AG08396 (cell line): ENCODE measurements at places on chromosomes 7 and 10.

DNA sequence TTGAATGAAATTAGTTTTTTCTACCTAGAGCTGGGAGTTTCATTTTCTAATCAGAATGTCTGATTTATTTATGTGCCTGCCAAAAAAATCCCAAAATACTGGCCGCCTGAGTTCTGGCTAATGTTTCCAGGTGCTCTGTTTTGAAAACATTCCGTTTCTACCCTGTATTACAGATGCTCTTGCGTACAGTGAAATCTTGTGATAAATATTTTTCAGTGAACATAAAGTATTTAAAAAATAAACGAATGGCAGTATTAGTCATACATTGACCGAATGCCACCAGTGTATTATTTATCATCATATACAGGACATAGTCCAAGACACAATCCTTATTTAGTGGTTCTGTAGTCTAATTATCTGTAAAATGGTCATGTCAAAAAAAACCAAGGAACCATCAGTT lies 102.8 kb downstream of the KAT6B start:
- no peak for DNase-seq

GRCh38 chr7:156895024-156895780 lies 2.2 kb upstream of the LMBR1 start:
- no peak for DNase-seq

GRCh38 chr10:52172581-52172980 lies 141.5 kb upstream of the DKK1 start:
- DNase-seq: no peak

DNA sequence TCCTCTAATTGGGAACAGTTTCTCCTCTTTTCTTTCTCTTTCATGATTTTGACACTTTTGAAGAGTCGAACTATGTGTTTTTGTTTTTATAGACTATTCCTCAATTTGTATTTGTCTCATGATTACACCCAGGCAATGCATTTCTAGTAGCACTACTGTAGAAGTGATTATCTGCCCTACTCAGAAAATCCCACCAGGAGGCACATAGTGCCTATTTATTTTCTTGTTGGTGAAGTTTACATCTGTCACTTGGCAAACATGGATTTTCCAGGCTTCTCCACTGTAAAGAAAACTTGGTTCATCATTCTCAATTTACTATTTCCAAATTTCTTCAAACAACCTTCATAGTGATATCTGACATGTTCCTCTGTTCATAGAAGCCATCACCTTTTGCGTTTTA lies 893.9 kb downstream of the CCSER2 start:
- DNase-seq: no peak

DNA sequence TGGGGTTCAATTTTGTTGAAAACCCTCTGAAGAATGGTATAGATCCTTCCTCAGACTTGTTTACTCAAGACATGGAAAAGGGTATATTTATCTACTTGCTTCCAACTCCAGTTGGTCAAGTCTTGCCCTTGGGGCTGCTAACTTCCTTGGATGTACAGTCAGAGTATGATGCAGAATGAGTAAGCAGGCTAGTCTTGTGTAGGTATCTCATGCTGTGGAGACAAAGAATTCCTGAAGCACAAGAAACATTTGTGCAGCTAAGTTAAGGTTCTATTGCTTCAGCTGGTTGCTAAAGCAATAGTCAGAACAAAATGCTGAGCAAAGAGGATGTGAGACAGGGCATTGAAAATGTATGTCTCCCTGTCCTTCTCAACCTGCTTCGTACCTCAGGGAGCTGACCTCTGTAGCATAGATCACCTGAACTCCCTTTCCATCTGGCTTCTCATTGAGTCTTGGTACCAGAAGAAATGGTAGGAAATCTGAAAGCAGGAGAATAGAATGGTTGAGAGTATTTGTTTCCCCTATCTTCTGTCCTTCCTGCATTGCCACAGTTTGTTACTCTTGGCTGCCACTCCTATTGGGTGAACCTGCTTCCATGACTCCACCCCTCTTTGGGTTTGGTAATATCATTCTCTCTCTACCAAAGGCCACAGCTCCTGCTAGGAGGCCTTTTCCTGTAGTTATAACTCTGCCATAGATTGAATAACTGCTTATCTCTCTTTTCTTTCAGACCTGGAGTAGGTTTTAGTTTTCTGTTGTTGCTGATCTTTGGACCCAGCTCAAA lies 346.0 kb downstream of the PHF14 start:
- DNase-seq: no peak

DNA sequence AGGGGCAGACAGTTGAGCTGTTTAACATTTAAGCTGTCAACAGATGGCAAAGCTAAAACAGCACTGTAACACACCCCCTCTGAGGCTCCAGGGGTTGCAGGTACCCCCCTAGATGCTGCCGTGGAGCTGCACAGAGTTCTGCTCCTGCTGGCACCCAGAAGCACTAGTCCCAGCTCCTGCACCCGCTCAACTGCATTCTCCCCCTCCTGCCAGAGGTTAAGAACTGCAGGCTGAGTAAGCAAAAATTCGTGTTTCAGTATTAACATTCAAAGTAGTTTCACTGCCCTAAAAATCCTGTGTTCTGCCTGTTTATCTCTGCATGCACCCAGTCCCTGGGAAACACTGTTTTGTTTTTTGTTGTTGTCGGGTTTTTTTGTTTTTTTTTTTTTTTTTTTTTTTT lies 790.8 kb upstream of the KCND2 start:
- peak; percentile 1 for DNase-seq

DNA sequence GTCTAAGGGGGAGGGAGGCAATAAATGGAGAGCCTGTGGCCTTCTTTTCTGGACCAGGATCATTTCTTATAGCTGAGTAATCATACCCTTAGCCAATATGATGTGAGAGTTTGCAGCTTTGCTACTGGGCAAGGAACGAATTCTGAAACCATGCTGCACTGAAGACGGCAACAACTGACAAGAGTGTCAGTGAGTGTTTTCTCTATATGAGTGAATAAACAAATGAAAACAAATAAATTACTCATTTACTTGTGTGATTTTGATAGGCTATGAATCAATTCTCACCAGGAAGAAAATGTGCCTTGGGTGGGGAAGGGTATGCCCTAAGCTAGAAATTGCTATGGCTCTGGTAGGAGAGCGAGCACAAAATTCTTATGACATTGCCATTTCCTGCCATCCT lies 79.4 kb upstream of the LRRN3 start:
- DNase-seq: no peak

- no peak for DNase-seq
Measured at GRCh38 chr7:26704786-26705185, 159.6 kb downstream of the SKAP2 start.

- DNase-seq: no peak
Measured at GRCh38 chr7:158957921-158958491, 101.6 kb downstream of the DYNC2I1 start.

DNA sequence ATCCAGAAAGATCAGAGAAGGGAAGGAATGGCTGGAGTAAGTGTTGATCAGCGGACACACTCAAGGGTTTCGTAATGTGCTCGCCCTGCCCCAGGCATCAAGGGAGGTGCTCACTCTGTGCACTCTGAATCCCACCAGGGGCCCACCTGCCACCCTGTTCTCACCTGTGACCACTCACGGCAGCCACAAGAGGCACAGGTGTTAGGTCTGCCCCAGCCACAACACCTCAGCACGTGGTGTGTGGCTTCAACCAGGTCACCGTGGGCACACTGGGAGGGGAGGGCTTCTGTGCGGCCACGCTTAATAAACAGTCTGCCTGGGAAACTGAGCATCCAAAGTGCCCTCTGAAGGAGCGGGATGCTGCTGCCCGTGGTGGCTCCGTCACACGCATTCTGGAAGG lies 49.8 kb downstream of the CUX1 start:
- no peak for DNase-seq

- DNase-seq: no peak
Measured at GRCh38 chr10:113122947-113123346, 172.9 kb downstream of the TCF7L2 start.
